Activated B cell treated with CpG ODN at 0.5 μM for 24 hours (primary cell): ENCODE measurements at places on chromosomes 12 and 14.

DNA sequence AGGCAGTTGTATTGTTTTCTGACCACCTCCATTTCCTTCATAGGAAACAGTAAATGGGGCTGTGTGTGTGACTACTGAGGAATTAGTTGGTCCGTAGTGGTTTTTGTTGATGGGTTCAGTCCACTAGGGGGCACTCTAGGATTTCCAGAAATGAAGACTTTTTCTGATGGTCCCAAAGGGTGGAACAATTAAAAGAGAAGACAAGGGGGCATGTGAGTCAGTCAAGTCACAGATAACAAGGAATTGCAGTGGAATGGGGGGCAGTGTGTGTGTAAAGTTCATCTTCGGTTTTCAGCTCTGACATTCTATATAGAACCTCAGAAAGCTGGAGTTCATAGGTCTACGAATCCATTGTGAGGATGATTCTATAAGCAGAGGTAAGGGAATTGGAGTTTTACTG, 186.6 kb upstream of the OR4E1 start:
- no peaks in the 10 kb centered on the region for H3K4me1 ChIP-seq
- no peaks in the 10 kb centered on the region for H3K36me3 ChIP-seq
- no peak overlapping the region for H3K27ac ChIP-seq
- no peak for DNase-seq

DNA sequence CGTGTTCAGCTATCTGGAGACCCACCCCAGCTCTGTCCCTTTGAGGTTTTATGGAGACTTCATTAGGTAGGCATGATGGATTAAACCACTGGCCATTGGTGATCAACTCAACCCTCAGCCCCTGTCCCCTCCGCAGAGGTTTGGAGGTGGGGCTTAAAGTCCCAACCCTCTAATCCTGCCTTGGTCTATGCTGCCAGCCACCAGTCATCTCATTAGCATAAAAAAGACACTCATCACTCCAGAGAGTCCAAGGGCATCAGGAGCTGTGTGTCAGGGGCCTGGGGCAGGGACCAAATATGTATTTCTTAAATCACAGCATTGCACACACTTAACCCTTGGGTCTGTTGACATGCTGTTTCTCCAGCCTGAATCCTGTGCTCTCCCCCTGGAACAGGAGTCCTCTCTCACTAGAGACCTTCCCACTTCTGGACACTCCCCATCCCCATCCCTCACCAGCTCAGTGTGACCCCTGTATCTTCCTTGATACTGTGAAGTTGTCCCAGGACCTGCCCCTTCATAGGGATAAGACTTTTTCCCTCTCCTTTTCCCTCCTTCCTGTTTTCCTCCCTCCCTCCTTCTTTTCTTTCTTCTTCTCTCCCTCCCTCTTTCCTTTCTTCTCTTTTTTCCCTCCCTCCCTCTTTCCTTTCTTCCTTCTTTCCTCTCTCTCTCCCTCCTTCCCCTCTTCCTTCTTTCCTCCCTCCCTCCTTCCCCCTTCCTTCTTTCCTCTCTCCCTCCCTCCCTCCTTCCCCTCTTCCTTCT, 54.7 kb upstream of the CLMN start:
- no peak for DNase-seq
- H3K27ac ChIP-seq, result no peak overlapping the region
- peaks cover 9% of the 10 kb centered on the region for H3K27me3 ChIP-seq
- peaks cover 7% of the 10 kb centered on the region for H3K4me1 ChIP-seq
- H3K36me3 ChIP-seq, result no peaks in the 10 kb centered on the region
- H3K4me3 ChIP-seq, result no peak overlapping the region

DNA sequence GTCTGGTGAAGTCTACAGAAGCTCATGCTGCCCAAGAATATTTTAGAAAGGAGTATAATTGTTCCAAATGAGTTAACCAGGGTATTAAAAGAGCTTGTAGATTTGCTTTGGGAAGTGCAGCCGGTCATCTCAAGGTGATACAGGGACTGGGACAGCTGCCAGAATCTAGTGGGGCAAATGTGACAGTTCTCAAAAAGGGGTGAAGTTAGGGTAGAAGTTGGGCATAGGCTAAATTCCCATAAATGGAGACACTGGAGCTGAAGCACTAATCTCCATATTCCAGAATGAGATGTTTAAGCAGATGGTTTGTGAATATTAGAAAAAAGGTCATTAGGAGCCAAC, 94.7 kb downstream of the ANO6 start:
- DNase-seq, result no peak
- no peaks in the 10 kb centered on the region for H3K27me3 ChIP-seq
- H3K4me3 ChIP-seq, result no peak overlapping the region
- H3K27ac ChIP-seq, result no peak overlapping the region
- peaks cover 20% of the 10 kb centered on the region for H3K36me3 ChIP-seq

GRCh38 chr14:85752175-85752574, 222.2 kb downstream of the FLRT2 start:
- no peak overlapping the region for H3K27ac ChIP-seq
- no peak overlapping the region for H3K4me3 ChIP-seq
- H3K36me3 ChIP-seq, result no peaks in the 10 kb centered on the region
- no peaks in the 10 kb centered on the region for H3K4me1 ChIP-seq

DNA sequence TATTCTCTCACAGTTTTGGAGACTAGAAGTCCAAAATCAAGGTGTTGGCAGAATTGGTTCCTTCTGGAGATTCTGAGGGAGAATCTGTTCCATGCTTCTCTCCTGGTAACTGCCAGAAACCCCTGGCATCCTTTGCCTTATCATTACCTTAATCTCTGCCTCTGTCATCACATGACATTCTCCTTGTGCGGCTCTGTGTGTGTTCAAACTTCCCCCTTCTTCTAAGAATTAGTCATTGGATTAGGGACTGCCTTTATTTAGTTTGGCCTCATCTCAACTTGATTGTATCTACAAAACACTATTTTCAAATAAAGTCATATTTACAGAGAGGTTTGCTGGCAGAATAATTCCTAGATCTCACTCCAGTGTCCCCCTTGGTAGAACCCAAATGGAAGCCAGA, 68.9 kb downstream of the ZNF641 start:
- peaks cover 5% of the 10 kb centered on the region for H3K4me1 ChIP-seq
- no peaks in the 10 kb centered on the region for H3K36me3 ChIP-seq
- peaks cover 17% of the 10 kb centered on the region for H3K27me3 ChIP-seq
- no peak overlapping the region for H3K27ac ChIP-seq

- H3K27ac ChIP-seq, result no peak within 1 kb of the TSS
- H3K36me3 ChIP-seq, result peaks cover 3% of the 10 kb centered on the region
- H3K4me1 ChIP-seq, result no peaks in the 10 kb centered on the region
- no peak for DNase-seq
These were observed at the start of gene CLEC12A for GRCh38 chr12:9971181-9971580. Gene CLEC12A, plus strand, starts transcription at chr12:9971409. Its CDS starts 188 bp downstream, at chr12:9971597.

- DNase-seq, result no peak
- no peaks in the 10 kb centered on the region for H3K27me3 ChIP-seq
- H3K4me1 ChIP-seq, result no peaks in the 10 kb centered on the region
- no peak overlapping the region for H3K4me3 ChIP-seq
- H3K36me3 ChIP-seq, result no peaks in the 10 kb centered on the region
- H3K27ac ChIP-seq, result no peak overlapping the region
These were observed 67.2 kb upstream of the DIO2 start for GRCh38 chr14:80278293-80279023.
